Myocyte (in vitro differentiated cells): ENCODE measurements at places on chromosomes 5 and 9. TPM values are rescaled to one million over a fixed set of nuclear protein-coding genes. Genes with fewer than 3 reads are reported as not detected.

Gene MUSK
- total RNA-seq = 124 and 139 TPM in 2 replicates

Gene TAS2R1
- not detected in 2 replicates for total RNA-seq

Gene UBAP2
- total RNA-seq = 14.0 and 14.1 TPM in 2 replicates

DNA sequence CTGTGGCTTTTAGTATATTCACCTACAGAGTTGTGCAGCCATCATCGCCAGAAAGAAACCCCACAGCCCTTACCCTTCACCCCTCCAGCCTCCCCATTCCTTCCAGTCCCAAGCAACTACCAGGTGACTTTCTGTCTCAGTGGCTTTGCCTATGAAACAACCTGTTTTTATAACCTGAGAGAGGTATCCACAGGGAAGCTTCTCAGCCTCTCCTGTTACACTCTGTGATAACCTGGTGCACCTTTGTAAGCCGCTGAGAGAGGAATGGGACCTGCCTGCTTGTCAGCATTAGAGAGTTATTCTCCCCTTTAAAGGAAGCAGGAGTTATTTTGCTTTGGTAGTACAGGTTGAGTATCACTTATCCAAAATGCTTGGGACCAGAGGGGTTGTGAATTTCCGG is 93.6 kb downstream of the TRIO start:
- DNase-seq = no peak

DNA sequence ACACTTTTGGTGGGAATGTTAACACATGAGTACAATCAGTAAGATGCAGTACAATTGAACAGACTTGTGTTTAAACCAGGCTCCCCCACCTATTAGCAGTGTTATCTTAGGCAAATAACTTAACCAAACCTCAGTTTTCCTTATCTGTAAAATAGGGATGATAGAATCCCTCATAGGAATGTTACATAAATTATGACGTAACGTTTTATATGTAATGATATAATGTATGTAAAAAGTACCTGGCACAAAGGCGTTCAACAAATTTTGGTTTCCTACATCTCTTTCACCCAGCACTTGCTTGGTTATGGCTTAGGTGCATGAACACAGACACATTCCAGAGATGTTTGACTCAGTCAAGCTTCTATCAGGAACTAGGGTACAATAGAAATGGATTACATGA is 26.7 kb upstream of the IL33 start:
- no peak for DNase-seq

GRCh38 chr9:87813119-87813463 is 69.6 kb upstream of the SPATA31E1 start:
- DNase-seq = no peak

DNA sequence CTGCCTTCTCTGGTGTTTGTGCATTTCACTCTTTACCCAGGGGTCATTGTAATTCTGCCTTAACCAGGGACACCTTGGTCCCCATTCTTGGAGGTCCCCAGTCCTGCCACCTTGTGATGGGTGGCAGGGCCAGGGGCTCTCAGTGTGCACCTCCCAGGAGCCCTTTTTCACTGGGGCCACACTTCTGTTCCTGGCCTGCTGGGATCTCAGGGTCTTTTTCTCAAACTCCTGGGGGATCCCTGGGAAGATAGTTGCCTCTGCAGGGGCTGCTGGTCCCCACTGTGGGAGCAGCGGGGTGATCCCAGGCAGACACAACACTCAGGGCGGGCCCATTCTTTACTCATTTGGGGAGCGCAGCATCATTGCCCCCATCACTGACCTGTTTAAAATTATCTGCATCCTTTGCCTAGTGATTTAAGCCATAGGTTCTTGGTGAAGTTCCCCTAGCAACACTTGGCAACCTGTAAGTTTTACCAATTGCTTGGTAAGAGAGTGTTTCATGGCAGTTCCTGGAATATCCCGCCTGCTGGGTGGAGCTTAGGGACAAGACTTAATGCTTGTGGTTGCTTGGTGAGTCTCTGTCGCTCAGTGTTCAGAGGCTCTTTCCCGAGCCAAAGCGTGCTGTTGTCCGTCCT is 15.7 kb downstream of the PHF2 start:
- no peak for DNase-seq

- DNase-seq = no peak
These were observed 25.7 kb upstream of the GCNT4 start for GRCh38 chr5:75078027-75078426.

DNA sequence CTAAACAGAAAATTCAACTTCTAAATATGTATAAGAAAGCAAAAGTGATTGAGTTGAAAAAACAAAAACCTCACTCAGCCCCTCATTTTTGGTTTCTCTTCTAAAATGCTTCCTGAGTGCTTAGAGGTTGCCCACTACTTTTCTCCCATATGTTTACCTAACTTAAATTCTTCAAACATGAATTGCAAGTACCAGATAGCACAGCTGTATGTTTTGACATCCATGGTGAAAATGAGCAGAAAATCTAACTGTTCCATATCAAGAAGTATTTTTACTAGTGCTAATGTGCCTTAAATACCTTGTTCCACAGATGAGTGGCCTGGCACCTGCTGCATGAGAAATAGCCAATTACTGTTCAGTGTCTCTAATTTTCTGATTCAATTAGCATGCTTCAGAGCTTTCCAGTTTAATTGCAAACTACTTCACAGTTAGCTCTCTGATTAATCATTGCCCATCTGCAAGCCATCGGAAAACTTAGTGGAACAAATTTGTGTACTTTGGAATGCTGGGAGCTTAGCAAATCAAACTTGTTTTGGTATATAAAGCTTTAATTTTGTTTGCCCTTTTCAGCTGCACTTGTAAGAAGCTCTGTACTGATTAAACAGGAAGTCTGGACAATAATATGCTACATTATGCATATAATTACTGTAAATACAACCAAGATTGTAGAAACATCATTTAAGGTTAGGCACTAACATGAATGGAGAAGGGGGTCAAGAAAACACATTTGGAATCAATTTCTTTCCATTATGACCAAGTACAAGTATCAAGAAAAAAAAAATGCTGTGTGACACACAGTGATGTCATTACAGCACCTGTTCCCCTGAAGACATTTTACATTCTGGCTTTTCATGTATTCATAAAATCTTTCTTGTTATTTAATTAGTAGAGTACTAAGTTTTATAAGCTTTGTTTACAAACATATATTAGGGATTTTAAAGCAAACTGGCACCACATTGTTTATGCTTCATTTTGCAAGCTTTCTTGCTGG is 65.6 kb downstream of the POU5F2 start:
- no peak for DNase-seq

DNA sequence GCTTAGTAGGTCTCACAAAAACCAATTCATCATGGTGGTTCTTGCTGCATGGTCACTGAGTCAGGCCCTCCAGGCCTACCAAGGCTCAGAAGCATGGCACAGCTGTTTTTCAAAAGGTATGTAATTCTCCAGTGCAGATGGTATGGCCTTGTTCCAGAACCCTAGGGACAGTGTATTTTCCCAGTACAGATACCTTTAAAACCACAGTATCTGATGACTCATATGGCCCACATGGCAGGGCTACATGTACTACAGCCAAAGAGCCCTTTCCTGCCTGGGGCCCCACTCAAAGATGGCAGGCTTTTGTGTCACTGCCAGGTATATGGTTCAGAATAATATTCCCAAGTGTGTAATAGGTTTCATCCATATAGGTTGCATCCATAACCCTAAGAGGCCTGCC is 16.5 kb downstream of the CSF2 start:
- peak; percentile 94 for DNase-seq

- DNase-seq = peak; percentile 35
These were observed 1.5 kb upstream of the OLFM1 start for GRCh38 chr9:135085830-135086546.

DNA sequence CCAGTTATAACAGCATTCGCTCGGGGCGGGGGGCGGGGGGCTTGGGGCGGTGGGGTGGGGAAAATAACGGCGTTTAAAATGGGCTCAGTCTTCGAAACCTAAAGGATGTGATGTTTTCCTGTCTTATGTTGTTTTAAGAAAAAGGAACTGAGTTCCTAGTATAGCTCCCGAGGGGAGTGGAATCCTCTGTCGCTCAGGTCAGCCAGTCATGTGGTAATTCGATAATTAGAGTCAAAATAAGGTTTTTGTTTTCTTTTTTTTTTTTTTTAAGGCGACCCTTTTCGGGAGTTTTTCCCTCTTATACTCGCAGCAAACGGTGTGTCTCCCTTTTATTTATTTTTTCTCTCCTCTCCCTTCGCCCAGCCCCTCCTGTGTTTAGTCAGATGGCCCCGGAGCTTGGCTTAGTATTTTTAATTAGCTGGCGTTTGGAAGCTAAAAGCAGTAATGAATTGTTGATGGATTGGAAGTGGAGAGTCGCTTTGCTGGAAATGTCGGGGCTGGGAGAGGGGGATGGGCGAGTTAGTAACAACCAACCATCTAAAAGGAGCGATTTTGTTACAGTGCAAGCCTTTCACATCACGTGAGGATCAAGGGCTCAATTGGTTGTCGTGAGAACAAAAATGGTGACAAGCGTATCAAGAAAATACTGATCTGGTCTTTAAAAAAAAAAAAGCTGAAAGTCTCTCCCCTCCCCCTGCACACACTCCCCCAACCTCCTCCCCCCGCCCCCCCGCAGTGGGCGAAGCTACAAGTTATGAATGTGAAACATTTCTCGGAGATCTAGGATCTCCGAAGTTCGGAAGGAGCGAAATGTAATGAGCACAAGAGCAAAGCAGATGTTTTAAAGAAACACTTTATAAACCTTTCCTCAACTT is 714 bp upstream of the ZNF608 start:
- DNase-seq = peak; percentile 98

GRCh38 chr5:169804861-169805260 is 167.8 kb downstream of the DOCK2 start:
- DNase-seq = no peak

- DNase-seq = no peak
These were observed 324.6 kb downstream of the TMEM232 start for GRCh38 chr5:110401881-110402280.
